ENCODE measurements at places on chromosomes 6 and 20.

- DNase-seq = no peak
Measured at GRCh38 chr6:74967821-74968220, 238.0 kb downstream of the COL12A1 start.

GRCh38 chr6:41054511-41054910 lies 1.5 kb downstream of the APOBEC2 start:
- no peak for DNase-seq

DNA sequence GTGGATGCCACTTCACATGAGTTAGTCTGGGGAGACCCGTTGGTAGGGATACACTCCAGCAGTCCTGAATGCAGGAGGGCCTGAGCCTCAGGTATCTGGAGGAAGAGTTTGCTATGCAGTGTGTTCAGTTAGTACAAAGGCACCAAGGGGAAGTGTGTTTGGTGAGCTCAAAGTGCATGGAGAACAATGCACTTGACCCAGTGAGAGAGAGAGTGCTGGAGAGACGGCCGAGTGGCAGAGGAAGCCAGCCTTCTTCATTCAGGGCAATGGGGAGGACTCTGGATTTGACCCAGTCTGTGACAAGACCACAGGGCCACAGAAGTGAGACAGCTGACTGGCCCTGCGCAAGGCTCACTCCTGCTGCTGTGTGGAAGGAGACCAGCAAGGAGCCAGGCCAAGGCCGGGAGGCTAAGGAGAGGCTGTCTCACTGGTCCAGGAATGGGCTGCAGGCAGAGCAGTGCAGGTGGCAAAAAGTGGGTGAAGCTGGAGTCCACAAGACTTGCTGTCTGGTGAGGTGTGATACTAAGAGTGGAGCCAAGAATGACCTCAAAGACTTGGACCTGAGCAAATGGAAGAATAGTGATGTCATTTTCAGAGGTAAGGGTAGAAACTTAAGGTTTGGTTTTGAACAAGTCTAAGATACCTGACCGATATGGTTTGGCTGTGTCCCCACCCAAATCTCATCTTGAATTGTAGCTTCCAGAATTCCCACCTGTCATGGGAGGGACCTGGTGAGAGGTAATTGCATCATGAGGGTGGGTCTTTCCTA lies 38.0 kb downstream of the PDE10A start:
- DNase-seq = no peak

GRCh38 chr6:122997541-122998150 lies 1.6 kb downstream of the CLVS2 start:
- no peak for DNase-seq

DNA sequence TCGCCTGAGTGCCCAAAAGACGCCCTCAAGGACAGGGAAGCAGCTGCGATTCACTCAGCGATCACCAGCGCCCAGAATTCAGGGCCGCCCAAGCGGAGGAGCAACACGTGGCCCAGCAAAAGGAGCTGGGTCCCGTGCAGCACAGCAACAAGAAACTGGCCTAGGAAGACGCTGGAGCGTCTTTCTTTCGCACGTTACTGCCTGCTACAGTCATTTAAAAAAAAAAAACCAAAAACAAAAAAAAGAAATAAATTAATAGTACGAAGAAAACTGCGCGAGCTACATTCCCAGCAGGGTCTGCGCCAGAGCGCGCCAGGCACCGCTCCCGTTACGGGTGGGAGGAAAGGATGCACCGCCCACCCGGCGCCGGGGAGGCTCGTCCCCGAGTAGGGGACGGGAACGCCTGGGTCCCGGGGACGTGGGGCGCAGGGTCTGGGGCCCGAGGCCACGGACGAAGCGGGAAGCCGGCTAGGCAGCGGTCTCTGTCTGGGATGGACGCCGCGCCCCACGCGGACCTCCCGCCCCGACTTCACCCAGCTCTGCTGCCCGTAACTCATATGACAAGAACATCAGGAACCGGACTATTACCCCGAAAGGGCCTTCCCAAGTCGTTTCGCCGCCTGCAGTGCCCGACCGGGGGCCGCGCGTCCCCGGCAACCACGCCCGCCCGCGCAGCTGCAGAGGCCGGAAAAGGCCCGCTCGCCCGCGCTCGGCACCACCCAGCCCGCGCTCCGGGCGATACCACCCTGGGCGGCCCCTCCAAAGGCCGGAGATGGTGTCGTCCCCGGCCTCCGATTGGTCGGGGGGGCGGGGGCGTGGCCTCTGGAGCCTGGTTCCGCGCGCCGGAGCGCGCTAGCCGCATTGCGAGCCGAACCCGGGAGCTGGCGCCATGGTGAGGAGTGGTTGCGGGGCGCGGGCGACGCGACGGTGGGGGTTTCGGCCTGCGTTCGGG lies at the start of gene NOP56:
Gene NOP56 (plus strand): TSS at position 861 of the 952 bp plus-strand sequence. CDS start 29 bp downstream, at position 890.
- peak; percentile 90 for DNase-seq

Measured in GDM1 (cell line).